ENCODE measurements at places on chromosomes 2 and 18.

DNA sequence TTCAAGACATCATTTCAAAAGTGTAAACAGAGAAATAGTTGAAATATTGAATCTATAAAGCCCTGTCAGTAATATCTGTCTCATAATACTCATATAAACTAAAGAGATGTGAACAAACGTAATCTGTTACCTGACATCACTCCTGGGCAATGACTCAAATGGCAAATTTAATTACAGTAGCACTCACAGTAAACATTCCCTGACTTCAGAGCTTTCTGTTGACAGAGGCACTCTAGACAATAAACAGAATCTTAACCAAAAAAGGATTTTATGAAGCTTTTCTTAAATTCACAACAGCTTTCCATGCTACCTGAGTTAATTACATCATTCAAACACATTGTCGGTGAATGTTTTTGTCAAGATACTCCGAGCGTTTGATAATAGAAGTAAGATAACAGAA is 128.1 kb upstream of the PDE1A start:
- no peak for DNase-seq

GRCh38 chr2:15846626-15847025 is 93.7 kb upstream of the MYCN start:
- DNase-seq, result no peak

- DNase-seq, result no peak
These were observed 3.6 kb downstream of the VIL1 start for GRCh38 chr2:218422403-218423086.

DNA sequence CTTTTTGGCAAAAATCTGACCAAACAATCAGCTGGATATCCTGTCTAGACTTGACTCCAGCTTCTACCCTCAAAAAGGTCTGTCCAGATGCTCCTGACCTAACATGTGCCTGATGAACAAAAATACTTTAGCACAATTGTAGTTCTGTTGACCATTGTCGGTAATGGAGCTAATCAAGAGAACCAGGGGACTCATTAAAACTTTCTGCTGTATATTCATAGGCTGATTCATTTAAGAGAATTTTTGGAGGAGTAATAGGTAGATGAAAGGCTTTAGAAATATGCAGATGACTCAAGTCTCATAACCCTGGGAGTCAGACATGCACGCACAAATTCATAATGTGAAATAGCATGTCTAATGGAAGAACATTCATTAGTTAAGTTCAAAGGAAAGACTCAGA is 514.2 kb downstream of the TXNL1 start:
- DNase-seq, result no peak

DNA sequence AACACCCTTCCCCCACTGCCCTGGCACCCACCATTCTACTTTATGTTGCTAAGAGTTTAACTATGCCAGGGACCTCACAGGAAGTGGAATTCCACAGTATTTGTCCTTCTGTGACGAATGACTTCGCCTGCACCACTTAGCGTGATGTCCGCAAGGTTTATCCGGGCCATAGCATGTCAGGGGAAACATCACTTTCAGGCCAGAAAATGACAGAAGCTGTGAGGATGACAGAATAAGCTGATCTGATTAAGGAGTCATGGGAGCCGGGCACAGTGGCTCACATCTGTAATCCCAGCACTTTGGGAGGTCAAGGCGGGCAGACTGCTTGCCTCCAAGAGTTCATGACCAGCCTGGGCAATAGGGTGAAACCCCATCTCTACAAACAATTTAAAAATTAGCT is 248.8 kb downstream of the EIPR1 start:
- no peak for DNase-seq

GRCh38 chr2:19769513-19769912 is 132.3 kb downstream of the TTC32 start:
- no peak for DNase-seq

GRCh38 chr2:42999391-42999841 is 207.0 kb upstream of the HAAO start:
- no peak for DNase-seq

DNA sequence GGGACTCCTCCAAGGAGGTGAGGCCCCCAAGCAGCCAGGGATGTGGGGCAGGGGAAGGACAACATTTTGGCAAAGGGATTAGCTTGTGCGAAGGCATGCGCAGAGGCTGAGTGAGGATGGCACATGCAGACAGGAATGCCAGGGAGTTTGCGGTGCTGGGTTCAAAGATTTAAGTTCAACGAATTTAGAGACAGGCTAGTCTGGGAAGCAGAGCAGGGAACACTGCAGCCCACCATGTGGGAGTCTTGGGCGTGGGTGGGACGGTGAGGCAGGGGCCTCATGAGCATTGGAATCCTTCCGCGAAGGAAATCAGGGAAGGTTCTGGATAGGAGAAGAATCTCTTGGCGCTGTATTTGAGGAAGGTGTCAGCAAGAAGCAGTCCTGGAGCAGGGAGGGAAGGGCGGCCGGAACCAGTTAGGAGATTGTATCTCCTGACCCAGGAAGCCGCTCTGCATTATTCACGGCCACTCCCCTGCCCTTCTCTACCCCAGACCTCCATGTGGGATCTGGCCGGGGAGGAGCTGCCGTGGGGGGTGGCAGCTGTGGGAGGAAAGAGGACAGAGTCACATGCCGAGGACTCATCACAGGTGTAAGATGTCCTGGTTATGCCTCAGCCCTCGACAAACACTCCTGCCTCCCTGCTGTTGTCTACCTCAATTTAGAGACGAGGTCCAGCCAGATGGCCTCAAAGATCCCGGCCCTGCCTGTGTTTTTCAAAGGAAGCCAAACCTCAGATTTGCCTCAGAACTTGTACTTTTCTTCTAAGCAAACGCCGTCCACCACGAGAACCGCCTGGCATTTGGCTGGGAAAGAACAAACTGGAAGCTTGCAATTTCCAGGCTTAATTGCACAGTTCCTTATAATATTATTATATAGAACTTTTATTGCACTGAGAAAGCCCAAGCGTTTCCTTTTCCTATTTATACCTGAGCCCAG is 123.7 kb upstream of the SMAD2 start:
- no peak for DNase-seq

DNA sequence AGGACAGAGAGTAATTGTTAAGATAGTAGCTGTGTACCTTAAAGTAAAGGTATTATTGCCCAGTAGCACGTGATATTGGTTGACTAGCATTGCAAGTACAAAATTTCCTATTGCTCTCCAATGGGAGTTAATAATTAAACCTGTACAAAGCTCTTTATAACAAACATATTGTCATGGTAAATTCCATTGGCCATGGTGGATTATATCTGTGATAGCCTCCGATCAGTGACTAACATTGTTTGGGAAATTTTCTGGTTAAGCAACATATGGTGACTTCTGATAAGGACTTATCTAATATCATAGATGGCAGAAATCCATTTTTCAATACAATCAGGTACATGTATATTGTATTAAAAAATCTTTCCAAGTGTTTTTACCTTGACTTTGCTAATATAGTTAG is 360.8 kb downstream of the DCC start:
- no peak for DNase-seq

DNA sequence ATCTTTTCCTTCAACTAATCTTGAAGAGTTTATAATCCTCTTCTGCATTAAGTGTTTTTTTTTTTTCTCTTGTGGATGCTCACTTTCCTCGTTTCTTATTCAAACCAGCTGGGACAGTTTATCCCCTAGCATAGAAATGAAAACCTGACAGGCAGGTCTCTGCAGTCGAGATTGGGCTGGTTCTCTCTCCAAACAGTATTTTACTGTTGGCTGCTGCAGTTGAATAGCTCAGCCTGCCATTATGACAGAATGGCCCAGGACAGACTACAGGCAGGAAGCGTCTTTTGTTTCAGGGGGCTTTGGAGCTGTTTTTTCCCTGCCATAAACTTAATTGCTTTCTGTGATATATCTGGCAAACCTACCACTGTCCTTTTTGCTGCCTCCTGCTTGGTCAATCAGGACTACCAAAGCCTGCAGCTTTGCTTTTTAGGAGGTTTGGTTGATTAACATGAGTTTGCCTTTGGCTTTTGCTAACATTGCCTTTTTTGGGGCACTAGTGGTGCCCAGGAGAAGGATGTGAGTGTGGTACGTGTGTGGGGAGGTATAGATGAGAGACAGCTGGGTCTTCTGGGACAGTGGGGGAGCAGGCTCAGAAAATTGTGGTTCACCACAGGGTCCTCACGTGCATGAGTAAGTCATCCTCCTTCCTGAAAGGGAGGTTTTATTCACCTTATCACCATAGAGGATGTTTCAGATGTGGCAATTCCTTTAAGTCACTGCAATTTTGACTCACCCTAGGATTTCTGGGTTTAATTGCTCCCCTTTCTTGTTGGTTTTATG is 128.7 kb downstream of the LYPD6B start:
- DNase-seq, result no peak

GRCh38 chr18:59246796-59247195 is 26.5 kb downstream of the RAX start:
- DNase-seq, result no peak

DNA sequence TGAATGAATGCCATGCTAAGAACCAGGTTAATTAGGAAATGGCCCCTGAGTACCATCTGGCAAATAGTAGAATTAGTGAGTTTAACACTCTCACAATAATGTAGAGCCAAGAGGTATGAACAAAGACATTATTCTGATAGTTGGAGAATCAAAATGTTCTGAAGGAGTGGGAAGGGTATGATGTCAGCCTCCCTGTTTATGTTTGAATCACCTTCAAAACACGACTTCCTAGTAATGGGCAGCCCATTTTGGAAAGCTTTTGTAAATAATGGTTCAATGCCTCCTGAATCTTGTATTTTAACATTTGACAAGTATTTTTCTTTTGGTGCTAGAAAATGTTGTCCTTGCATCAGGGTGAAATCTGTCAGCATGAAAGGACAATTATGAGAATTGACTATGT is 108.3 kb downstream of the DSEL start:
- DNase-seq, result no peak

DNA sequence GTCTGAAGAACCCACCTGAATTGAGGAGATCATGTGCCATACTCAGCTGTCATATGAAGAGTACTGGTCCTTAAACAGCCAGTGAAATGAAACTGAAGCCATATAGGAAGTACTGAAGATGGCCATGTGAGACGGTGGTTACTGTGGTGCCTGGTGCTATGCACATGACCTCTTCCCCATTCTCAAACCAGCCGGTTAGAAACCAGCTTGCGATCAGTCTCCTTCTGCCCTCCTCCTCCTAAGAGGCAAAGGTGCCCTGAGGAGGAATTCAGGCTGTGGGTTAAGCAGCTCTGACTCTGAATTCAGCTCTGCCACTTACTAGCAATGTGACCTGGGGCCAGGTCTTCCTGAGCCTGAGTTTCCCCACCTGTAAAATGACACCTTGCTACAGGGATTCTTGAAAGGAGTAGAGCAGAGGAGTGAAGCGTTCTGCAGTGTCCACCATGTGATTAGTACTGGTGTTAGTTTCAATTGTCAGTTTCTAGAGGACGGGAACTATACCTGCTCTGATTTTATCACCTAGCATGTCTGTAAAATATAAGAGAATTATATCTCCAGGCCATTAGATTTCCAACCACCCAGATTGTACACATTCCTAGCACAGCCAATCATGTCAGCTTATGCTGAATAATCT is 5.1 kb downstream of the FECH start:
- no peak for DNase-seq

DNA sequence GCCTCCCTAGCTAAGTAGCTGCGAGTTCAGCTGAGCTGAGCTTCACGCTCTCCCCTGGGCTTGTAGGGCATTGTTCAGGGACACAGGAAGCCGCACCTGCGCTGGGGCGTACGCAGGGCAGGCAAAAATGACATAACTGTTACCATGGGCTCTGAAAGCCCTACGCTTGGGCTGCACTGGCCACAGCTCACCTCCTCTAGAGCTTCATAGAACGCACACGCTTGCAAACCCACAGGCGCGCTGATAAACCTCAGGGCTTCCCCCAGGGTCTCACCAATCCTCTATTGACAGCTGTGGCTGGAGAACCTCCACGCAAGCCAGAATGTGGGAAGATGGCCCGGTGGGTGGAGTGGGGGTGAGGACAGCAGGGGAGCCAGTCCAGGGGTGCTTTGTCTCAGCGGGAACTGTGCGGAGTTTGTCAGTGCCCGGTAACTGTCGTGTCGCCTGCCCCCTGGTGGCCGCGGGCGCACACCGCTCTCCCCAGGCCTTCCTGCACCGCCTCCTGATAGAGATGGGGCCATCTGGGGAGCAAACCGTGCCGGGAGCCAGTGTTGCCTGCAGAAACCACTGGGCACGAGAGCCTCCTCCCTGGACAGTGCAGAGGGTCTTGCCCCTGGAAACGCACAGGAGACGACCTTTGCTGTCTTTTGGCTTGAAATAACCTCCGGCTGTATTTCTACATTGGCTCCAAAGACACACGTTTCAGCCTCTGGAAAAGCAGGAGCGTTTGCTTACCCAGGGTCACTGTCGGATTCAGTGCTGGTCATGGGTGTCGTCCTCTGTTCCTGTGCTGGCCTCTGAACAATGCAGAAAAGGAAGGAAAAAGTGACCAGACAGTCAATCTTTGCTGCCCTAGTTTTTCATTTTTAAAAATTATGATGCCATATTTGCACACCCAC is 17.0 kb upstream of the CIDEA start:
- peak; percentile 16 for DNase-seq

DNA sequence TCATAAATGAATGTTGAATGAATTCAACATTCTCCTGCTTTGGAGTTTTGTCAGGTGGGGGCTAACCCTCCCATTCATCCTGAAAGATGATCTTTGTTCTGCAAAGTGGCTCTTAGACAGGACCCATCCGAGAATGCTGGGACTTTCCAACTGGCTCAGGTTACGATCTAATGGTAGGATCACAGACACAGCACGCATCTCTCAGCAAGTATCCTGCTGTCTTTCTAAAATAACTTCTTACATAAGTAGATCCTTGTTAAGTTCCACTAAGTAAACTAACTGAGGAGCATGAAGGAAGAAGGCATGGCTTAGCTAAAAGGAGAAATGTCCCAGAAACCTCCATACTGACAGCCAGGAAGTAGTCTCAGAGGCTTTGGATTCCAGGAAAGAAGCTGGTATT is 23.7 kb downstream of the CYP27A1 start:
- no peak for DNase-seq

Data from caudate nucleus (tissue), 63 donors.